ENCODE measurements at places on chromosomes 1 and 21.

DNA sequence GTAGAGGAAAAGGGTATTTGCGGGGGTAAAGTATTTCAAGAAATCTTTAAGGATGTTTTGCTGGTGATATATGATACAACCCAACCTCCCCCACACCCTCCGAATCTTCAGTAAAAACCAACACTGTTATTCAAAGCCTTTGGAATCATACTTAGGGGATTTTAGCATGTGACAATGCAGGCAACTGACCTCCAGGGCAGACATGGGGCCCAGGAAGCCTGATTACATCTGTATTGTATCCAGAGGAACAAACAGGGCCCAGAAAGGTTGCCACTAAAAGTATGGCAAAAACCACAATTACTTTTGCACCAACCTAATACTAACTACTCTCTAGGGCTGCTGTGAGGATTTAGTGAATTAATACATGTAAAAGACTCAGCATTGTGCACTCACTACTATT, 43.9 kb upstream of the CNN3 start:
- DNase-seq: no peak

GRCh38 chr1:163094589-163094988, 25.4 kb downstream of the RGS4 start:
- DNase-seq: no peak

- no peak for DNase-seq
These were observed 189.0 kb downstream of the CENPF start for GRCh38 chr1:214791961-214792360.

- no peak for DNase-seq
These were observed 1.4 kb upstream of the SKI start for GRCh38 chr1:2226525-2227345.

- no peak for DNase-seq
These were observed 100.1 kb upstream of the DUSP10 start for GRCh38 chr1:221841983-221842335.

- DNase-seq: no peak
These were observed 47.9 kb upstream of the NUF2 start for GRCh38 chr1:163273766-163274441.

DNA sequence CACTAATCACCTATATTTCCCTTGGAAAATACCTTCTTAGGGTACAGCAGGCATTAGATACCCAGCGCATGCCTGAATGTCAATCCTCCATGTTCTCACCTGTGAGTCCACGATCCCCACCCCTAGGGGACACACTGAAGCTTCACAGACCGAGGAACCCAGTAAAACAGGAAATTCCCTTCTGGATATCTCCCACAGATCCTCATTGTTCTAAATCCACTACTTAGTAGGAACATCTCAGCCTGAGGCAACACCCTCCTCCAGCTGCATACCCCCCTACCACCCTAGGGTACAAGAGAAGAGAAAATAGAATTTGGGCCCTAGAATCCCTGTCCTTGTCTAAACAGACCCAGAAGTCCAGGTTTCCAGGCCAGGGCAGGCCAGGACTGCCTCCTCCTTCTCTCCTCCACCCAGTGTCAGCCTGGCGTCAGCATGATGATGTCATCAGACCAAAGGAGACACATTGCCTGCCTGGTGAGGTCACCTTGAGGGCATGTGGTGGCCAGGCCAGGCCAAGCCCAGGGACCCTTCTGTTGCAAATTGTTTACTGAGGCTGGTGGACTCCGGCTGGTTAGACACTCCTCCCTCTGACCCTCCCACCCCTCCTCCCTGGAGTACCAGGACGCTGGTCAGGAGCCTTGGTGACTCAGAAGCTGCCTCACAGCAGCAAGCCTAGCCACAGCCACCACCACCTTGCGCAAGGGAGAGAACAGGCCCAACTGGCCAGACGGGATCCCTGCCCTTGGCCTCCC, 6.2 kb downstream of the NECTIN4 start:
- DNase-seq: peak; percentile 38

DNA sequence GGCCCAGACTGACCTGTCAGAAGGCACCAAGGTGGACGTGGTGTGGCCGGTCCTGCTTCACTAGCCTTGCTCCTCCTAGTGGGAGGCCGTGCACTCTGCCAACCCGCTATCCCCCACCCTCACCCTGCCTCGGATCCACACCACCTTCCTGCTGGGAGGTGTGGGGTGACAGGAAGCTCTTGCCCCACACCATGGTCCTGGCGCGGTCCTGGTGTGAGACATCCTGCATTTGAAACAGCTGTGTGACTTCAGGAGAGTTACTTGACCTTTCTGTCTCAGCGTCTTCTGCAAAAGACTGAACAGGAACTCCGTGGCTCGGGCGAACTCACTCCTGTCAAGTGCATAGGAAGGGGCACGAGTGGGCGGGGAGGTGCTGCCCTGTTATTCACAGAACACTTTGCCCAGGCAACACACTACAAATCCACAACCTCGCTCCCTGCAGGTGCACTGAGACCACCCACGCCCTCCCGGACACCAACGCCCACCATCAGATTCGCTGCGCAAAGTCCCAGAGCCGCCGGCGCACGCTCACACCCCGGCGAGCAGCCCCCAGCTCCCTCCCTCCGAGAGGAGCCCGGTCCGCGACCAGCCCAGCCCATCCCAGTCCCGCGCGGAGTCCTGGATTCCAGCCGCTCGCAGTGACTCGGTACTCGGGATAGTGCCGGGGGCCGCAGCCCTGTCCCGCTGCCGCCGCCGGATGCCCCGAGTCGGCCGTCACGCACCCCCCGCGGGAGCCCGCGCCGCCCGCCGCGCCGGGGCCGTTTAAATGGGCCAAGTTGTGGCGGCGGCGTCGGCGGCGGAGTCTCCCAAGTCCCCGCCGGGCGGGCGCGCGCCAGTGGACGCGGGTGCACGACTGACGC, at the start of gene SAMD11:
SAMD11 (plus strand) TSS at position 793 of the 860 bp plus-strand sequence. CDS start 509 bp downstream, outside the sequence.
- no peak for DNase-seq

- DNase-seq: no peak
These were observed 37.4 kb downstream of the GADD45A start for GRCh38 chr1:67722292-67722944.

- no peak for DNase-seq
These were observed 30.7 kb downstream of the ZNF684 start for GRCh38 chr1:40562185-40562584.

GRCh38 chr1:196180847-196181593, 427.2 kb downstream of the KCNT2 start:
- DNase-seq: peak; percentile 90

GRCh38 chr1:235766794-235767285, 99.9 kb downstream of the LYST start:
- no peak for DNase-seq

GRCh38 chr1:158329733-158330132, 1.6 kb downstream of the CD1B start:
- DNase-seq: no peak

DNA sequence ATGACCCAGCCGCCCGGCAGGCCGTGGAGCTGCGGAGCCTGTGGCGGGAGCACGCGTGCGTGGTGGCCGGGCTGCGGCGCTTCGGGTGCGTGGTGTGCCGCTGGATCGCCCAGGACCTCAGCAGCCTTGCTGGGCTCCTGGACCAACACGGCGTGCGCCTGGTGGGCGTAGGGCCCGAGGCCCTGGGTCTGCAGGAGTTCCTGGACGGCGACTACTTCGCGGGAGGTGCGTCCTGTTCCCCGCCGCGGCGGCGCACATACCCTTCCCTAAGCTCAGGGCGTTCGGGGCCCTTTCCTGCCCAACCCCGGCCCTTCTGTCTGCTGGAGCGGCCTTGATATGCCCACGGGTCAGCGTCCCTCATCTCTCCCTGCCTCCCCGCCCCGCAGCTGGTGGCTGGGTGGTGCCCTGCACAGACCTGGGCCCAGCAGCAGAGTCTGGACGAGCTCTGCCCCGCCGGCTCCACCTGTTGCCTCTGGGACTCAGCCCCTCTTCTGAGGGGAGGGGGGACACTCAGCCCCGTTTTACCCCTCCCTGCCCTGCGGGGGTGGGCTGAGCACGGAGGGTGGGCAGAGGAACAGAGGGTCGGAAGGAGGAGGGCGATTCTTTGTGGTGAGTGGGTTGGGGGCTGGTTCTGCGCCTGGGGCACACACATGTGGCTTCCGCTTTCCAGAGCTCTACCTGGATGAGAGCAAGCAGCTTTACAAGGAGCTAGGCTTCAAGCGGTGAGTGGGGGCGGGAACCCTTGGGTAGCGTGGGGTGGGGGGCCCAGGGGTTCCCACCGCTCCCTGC, 688 bp downstream of the PRXL2B start:
- no peak for DNase-seq

DNA sequence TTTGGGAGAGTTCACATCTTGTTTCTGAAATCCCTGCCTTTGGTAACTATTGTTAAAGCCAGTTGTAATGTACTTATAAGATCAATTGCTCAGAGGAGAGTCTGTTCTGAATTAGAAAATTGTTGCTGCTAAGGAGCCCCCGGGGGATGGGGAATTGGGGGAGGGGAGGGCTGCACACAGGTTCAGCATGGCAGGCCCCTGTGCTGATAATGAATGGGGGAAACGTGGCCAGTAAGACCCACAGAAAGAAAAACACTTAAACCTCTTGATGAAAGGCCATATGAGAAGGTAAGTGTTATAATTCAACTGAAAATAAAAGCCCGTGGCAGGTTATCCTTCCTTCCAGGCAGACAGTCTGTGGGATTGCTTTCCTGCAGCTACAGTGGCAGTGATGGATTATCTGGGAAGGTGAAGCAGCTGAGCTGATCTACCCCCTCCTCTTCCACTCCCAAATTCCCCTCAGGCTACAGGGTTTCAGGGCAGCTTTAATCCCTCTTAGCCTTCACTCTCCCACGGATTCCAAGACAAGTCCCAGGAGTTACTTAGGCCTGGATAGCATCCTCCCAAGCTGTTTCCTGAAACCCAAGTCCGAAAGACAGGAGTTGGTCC, 398.8 kb downstream of the TBX15 start:
- DNase-seq: no peak

DNA sequence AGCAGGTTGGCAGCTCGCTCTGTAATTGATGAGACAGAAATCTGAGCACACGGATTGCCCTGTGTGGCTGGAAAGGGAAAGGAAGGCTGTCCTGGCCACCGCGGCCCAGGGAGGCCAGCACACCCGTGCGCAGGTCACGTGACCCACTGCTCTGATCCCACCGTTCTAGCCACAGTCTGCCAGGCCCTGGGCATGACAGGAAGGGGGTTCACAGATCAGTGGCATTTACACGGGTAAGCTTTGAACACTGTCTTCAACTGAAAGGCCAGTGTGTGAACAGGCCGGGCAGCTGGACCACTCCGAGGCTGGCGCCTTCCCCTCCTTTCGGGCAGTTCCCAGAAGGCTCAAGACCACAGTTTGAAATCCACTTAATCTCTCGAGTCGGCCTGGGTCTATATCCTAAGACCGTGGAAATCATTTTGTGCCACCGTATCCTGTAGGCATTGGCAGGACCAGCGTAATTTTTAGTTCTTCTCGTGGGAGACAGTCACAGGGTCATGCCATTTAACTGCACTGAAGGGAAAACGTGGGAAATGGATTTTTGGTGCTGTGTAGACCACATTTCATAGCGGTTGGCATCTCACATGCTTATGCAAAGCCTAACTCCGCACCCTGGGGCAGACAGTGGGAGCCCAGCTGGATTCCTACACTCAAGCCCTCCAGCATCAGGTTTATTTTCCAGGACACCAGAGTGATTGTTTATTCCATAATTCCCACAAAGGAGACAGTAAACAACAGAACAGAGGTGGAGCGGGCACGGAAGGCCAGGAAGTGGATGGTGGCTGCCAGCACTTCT, 3.1 kb upstream of the ADARB1 start:
- DNase-seq: no peak

- no peak for DNase-seq
These were observed 108.9 kb upstream of the USP25 start for GRCh38 chr21:15620892-15621291.

DNA sequence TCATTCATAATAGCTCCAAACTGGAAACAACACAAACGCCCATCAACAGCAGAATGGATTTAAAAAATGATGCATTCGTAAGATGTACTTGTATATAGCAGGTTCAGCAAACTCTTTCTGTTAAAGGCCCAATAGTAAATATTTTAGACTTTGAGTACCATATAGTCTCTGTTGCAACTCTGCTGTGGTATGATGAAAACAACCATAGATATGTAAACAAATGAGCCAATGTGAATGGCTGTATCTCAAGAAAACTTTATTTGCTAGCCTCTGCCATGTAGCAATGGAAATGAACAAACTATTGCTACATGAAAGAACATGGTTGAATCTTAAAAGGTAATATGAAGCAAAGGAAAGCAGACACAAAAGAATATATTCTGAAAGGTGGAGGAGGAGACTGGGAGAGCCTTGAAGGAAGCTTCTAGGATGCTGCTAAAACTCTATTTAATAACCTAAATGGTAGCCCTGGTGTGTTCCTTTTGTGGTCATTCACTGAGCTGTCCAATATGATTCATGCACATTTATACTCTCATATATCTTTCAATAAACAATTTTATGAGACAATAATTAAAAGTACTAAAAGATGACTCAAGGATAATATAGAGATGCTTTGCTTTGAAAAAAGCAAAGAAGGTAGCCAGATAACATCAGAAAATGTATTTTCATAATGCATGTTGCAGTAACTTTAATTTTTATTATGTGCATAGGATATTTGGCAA, 29.1 kb upstream of the FMO3 start:
- DNase-seq: no peak

GRCh38 chr1:14944471-14944985, 209.0 kb upstream of the TMEM51 start:
- DNase-seq: no peak

DNA sequence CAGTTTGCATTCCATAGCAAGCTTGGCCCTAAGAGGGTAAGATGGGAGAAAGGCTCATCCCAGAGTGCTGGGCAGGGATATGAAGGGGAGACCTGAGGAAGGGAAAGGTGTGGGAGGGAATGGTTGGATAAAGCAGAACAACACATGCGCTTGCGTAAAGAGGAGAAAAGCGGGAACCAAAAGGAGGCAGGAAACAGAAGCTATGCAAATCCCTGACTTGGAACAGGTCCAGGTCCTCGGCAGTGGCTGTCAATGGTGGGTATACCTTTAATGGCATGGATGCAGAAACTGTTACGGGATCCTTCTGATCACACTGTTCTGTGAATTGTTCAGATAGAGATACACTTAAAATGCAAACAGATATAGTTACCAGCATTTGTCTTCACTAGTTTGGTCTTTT, 455.6 kb downstream of the SIPA1L2 start:
- no peak for DNase-seq

- no peak for DNase-seq
These were observed 532.2 kb downstream of the NPHP4 start for GRCh38 chr1:5459839-5460610.

DNA sequence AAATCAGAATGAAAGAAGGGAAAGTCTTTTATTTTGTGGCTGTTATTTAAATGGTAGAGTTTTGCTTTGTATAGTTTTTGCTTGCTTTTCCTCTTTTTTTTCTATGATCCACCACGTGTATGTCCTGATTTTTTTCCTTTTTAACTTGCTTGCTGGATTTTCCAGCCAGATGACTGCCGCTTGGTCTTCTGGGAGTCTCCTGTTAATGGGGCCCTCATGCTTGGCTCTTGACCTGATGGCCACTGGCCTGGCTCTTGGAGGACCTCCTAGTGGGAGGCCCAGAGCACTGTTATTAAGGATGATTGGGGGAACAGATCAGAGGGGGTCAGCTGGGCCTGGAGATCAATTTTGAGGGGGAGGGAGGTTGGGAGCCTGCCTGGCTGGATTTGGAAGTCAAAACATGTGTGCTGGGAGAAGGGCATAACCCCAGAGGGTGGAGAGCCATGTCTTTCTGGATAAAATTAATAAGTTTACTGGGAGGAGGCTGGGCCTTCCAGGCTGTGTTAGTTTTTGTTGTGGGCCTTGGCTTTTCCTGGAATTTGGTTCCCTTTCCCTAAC, 1.2 kb downstream of the FGGY start:
- no peak for DNase-seq

GRCh38 chr1:246092136-246092535, 414.9 kb downstream of the SMYD3 start:
- DNase-seq: no peak

GRCh38 chr1:174812016-174812415, 187.7 kb upstream of the CACYBP start:
- no peak for DNase-seq

GRCh38 chr1:238099871-238100270, 209.1 kb upstream of the ZP4 start:
- DNase-seq: no peak

All from HFF-Myc (cell line).